ENCODE measurements at places on chromosomes 4 and X.

DNA sequence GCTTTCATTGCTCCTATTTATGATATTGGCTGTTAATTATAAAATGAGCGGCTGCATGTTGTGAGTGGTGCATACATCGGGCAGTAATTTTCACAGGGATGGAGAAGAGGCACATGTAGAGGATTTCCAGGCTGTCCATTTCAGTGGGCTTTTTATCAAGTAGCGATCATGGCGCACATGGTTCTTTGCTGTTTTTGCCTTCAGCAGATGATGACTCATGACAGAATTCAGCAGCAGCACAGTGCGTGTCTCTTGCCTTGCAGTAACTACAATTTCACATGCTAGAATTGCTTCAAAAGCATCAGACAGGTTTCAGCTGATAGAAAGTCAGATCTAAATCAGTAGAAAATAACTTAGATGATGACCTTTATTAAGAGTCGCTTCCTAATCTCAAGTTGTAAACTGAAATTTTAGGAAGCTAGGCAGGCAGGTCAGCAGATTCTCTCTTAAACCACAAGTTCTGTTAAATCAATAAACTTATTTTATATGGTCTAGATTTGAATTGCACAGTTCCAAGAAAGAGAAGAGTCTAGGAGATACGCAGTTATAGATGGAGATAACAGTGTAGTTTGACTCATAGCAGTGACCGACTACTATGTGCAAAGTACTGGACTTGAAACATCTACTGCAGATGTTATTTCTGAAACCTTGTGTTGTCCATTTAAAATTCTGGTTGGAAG lies 35.8 kb downstream of the LRP2BP start:
- DNase-seq, result no peak

DNA sequence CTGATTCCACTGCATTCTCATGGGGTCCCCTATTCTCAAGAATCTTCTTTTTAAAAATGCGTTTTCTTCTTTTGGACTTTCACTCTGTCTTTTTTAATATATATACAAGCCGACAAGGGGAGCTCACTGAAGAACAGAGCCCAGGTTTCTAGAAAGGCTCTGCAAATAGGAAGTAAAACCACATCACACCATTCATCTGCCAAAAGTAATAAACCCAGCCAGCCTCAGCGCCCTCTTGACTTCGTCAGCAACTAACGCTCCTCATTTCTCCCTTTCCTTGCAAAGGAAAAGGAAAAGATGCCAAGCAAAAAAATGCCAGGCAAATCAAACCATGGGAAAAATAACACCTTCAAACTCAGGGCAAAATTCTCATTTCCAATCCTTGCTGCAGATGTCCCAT lies 136.4 kb downstream of the HHIP start:
- DNase-seq, result no peak

DNA sequence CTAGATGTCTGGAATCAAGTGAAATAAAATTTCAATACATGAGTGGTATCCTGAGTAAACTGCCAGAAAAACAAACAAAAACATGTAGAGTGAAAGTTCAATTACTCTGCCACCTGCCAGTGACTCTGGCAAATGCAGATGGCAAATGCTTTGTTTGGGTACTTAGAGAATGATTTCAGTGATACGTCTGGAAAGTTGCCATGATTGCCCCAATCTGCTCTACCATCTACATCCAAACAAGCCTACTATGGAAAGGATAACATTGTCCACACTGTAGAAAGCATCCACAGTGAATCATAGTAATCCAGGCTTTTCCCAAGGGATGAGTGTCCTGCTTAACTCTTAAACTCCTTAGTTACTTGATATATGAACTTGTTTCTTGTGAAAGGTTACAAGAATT lies 3.4 kb downstream of the SPATA4 start:
- DNase-seq, result no peak

DNA sequence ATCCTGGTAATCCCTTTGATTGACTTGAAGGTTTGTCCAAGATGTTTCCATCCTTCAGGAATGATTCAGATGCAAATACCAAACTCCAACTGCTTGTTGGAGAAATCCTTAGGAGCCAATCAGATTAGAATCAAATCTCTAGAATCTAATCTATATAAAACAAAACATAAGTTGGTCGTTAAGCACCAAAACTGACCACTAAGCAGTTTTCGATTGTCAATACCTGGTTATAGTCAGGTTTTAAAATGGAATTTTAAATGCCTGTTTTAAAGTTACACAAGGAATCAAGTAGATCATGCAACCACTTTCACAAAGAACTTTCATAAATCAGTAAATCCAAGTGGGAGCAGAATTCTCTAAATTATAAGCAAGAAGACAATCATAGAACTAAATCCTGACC lies 236.1 kb downstream of the PARM1 start:
- no peak for DNase-seq

DNA sequence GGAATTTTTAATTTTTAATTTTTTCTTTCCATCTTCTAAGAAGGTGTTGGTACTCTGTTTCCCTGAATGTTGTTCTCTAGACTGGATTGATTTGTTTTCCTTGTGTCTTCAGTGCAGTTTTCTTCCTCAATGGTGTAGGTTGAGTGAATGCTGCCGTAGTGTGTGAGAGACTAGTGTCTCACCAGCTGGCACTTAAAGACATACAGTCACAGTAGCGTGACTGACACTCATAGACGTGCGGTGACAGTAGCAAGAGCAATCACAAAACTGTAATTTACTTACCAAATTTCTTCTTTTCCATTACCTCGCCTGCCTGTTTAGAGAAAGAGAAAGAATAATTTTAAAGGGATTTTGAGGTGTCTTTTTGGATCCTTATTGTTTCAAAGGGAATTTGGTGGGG lies 21.4 kb upstream of the PGM2 start:
- DNase-seq, result no peak

DNA sequence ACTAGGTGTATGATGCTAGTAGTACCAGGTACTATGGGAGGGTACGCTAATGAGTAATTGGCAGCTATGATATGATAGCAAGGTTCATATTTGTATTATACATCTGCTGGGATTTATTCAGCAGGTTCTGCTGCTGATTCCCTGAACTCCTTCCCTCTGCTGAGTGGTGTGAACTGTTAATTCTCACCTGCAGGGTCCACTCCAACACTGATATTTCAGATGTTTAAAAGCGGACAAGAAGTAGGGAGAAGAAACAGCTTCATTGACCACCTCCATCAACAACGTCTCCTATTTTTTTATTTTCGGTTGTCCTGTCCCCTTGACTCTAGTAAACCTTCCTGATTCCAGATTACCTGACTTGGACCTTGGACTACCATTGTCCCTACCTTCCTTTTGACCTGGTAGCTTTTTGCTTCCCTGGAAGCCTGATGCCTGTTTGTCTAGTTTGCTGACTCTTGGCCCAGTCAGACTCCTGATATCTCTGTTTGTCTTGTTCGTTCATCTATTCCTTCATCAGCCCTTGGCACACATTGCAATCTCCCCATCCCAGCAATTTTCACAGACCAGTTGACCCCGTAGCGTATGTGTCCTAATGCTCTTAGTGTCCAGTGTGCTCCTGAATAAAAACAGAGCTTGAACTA lies 34.0 kb upstream of the RNF128 start:
- DNase-seq, result no peak

DNA sequence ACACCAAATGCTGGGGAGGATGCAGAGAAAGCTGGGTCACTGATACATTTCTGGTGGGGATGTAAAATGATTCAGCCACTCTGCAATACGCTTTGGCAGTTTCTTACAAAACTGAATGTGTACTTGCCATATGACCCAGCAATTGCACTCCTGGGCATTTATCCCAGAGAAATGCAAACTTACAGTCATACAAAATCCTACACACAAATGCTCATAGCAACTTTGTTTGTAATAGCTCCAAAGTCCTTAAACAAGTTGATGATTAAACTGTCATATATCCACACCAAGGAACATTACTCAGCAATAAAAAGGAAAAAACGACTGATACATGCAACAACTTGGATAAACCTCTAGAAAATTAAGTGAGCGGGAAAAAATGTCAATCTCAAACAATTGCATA lies 12.3 kb downstream of the MID1 start:
- DNase-seq, result no peak

DNA sequence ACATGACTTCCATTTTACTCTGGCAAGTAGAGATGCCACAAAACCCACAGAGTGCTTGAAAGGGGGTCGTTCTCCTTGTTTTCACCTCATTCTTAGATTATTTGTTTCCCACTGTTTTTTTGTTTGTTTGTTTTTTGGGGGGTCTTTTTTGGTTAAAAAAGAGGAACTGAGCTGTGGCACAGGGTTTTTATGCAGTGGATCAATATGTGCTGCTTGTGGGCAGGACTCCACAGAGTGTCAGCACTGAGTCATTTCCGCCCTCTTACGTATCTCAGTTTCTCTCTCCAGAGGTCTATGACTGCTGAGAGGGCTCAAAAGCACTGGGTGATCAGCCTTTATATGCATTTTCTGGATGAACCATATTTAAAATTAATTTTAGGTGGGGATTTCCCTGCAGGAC lies 268.1 kb upstream of the GRID2 start:
- DNase-seq, result no peak

- DNase-seq, result no peak
Measured at GRCh38 chrX:24494647-24495075, 29.6 kb downstream of the PDK3 start.

Measured in activated T-helper 1 cell treated with anti-CD3 and anti-CD28 coated beads, Interleukin-2, amount 50 U/mL, for 16 hours (primary cell).